ENCODE measurements at places on chromosomes 3 and 15. TPM values are rescaled to one million over a fixed set of nuclear protein-coding genes. Genes with fewer than 3 reads are reported as not detected.
A peak's percentile ranks its signal among the peaks of the same experiment; 100 is the strongest.

TMEM207 gene
- total RNA-seq, result not detected

SPATA16 gene
- not detected for total RNA-seq

EPHA6 gene
- total RNA-seq, result 0.46 TPM

PODXL2 gene
- 28.9 TPM for total RNA-seq

DNA sequence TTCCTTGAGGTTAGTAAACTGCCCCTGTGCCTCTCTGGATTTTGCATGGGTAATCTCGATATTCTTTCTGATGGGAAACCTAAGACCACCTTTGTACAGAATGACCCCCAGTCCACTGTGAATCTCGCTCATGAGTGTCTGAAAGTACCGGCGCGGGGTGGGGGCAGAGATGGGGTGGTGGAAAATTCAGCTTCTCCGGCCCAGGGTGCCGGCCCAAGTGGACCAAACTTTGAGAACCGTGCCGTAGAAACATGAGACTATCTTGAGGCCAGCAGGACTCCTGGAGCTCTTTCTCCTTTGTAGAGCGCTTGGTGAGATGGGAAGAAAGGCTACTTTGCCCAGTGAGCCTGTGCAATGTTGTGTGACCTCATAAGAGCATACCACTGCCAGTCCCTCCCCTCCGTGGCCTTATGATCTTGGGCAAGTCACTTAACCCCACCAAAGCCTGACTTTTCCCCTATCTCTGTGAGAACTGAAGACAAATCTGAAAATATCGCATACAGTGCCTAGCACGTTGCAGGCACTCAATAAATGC lies 40.4 kb upstream of the VEPH1 start:
- no peak for DNase-seq

- DNase-seq, result no peak
Measured at GRCh38 chr3:24047513-24047912, 102.4 kb downstream of the NR1D2 start.

DNA sequence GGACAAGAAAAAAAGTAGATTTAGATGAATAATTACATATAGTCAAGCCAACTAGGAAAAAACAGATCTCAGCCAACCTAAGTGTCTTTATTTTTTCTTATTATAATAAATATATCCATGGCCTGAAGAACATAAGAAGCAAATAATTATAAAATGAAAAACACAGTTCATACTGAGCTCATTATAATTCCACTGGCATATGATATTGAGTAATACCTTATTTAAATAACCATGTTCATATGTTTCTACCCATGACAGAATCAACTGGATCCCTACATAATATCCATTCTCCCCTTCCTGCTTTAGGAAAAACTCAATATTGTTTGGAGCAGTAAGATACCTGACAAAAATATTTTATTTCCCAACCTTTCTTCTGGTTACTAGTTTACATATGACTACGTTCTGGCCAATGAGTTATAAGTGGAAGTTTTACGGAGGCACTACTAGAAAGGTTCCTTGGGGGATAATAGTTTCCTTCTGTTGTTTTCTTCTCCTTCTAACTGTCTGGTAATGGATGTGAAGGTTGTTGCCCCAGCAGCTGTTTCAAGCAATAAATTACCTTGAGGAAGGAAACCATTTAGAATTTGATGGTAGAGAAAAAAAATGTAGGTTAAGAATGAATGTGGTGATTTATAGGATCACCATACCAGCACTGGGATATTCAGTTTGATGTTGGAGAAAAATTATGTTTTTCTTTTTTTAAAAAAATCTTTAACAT lies 184.1 kb upstream of the MBNL1 start:
- no peak for DNase-seq

GRCh38 chr3:15341030-15341726 lies 8.8 kb upstream of the SH3BP5 start:
- no peak for DNase-seq

DNA sequence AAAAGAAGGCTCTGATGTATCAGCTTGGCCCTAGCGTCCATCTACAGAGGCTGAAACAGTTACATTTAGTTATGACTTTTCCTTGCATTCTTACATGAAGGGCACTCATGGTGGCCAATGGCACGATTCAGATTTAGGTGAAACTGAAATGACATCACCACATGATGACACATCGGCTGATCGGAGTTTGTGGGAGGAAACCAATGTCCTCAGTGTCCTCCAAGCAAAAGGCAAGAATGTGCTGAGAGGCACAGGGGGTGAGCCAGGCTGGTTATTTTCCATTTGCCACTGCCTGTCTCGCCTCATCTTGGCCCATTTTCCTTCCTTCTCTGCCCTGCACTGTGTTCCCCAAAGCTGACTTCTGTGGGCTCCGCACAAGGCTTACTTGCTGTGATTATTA lies 34.4 kb downstream of the TARS3 start:
- DNase-seq, result no peak

DNA sequence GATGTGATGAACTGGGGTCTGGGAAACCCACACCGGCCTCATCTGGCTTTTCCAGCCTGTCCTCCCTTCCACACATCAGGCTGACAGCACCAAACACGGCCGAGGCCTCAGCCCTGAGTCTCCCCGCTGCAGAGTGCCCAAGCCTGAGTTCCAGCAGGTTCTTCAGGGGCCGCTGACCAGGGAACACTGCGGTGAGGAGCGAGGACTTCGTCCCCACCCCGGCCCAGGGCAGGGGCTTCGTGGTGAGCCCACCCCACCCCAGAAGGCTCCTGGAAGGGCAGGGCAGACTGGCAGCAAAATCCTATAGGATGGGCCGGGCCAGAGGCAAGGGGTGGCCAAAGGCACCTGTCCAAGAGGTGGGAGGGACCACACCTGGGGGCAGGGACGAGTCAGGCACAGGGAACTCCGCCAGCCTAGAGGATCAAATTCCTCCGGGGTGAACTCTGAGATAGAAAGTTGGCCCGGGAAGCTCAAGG lies at the start of gene SLC51A:
SLC51A (plus strand) TSS at position 446 of the 476 bp plus-strand sequence. CDS start 179 bp downstream, outside the sequence.
- no peak for DNase-seq

DNA sequence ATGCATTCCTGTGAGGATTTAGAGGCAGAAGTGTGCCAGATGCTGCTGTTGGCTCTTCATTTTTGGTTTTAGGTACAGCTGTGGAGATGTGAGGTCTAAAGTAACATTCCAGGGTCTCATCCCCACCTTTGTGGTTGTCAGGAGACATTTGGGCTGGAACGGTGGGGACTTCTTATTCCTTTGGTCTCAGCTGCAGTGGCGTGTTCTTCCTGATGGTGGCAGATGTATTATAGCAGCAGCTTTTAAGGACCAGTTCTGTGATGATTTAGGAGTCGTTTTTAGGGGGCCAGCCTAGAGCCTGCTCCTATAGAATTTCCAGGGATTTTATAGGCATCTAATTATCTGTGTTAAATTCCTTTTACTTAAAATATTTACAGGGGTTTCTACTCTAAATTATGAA lies 221.0 kb upstream of the EOMES start:
- DNase-seq, result no peak

DNA sequence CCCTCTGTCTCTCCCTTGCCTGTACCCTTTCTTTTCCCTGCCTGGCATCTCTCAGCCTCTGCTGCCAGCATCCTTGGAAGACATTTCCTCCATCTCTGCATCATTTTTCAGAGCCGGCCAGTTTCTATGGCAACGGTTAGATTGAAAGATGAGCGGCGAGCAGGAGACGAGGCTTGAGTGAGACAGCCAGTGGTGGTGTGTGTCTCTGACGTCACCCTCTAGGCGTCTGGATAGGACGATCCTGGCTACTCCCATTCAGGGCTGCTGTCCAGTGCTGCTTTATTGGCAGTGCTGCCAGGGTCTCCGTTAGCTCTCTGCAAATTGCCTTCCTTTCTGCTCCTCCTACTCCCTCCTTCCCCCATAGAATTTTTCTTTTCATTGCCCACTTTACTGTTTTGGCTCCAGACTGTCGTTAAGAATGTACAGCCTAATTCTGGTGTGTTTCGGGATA lies 57.9 kb downstream of the TRAK1 start:
- no peak for DNase-seq

DNA sequence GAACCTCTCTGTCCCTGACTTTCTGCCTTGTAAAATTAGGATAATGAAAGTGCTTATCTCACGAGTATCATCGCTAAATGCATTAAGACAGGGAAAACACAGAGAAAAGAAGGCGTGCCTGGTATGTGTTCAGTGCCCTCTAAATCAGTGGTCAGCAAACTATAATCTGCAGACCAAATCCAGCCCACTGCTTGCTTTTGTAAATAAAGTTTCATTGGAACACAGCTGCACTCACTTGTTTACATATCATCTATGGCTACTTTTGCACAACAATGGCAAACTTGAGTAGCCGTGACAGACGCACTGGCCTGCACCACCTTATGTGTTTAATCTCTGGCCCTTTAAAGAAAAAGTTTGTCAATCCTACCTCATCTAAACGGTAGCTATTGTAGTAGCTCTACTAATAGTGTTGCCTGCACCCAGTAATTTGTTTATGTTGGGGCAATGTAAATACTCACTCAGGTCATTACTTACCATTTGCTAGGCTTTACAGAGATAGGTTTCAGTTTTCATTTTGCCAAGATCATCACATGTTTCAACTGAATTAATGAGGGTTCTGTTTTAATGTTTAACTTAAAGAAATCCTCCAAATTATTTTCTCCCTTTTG lies 229.4 kb downstream of the FEZF2 start:
- no peak for DNase-seq

DNA sequence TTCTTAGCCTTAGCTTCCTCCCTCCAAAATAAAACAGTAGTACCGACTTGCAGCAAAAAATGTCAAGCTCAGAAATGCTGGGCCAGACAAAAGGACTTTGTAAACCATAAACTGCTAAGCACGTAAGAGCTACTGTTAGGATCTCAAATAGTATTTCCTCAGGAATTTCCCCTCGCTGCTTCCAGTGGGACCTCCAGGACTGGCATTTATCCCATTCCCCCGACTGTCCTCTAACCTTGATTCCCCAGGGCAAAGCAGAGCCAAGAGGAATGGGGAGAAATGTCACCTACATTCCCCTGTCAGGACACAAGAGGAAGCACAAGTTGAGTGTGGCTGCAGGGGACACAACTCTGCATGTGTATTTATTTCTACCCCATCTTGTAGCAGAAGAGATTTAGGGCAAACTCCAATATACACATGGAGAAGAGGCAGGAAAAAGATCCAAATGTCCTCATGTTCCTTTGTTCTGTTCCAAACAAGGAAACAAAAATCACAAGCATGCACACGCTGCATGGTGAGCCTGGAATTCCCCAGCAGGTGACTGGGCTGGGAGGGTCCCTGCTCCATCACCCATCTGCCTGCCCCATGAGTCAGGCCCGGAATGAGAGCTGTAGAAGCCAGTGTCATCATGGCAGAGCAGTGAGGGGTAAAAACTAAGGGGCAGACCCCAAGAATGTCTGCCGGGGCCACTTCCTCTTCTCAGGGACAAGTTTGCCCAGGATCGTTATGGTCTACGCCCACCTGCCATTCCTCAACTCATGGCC lies 4.2 kb downstream of the STOML1 start:
- DNase-seq, result peak; percentile 74

- peak; percentile 26 for DNase-seq
Measured at GRCh38 chr3:57852896-57853295, 96.8 kb downstream of the SLMAP start.

DNA sequence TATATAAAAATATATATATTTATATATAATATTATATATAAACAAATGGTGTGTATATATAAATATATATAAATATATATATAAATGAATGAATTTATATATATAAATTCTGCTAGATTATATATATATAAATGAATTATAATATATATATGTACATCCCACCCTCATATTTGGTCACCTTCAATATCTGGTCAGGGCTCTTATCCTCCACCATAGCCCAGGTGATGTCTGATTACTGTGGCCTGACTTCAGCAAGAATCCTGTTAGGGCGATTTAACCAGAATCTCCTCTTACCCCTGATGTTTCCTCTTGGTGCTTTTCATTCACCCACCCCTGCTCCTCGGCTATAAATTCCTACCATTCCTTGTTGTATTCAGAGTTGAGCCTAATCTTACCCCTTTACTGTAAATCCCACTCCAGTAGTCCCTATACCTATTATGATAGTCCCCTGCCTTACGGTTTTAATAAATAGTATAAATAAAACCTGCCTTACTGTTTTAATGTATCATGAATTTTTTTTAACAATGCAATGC lies 439.6 kb downstream of the PLOD2 start:
- no peak for DNase-seq

DNA sequence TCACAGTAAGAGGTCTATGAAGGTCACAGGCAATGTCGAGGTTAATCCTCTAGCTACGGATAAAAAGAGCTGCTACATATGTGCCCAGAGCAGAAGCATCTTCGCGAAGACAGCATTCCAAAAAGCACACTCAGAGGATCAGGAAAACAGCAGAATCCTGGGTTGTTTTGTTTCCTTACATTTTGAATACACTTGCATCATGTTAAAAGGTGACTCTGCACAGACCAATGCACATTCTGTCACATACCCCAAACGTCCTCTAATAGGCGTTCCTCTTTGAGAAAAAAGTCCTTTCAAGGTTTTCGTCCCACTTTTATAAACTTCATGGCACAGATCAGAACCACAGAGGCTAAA lies 52.7 kb downstream of the VGLL4 start:
- no peak for DNase-seq

DNA sequence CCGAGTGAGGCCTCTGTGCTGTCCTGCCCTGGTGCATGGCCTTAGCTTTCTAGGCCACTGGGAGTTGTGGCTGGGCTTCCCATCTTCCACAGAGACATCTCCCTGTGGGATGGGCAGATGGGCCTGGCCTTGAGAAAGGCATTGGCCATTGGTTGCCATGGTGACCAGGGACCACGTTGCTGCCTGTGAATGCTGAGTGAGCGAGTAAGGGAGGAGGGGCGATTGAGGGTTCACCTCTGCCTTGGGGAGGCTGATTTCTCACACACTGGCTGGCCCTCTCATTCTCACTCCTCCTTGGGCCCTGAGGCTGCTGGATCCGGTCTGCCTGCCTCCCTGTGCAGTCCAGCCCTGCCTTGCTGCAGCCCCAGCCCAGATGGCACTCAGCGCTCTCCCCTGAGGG lies 26.4 kb upstream of the DOCK3 start:
- DNase-seq, result no peak

All from epithelial cell of proximal tubule (primary cell).